Stimulated activated naive CD8-positive, alpha-beta T cell treated with anti-CD3 and anti-CD28 coated beads, Interleukin-15, amount 100 ng/mL, for 72 hours (primary cell): ENCODE measurements at places on chromosomes 2 and 18.

DNA sequence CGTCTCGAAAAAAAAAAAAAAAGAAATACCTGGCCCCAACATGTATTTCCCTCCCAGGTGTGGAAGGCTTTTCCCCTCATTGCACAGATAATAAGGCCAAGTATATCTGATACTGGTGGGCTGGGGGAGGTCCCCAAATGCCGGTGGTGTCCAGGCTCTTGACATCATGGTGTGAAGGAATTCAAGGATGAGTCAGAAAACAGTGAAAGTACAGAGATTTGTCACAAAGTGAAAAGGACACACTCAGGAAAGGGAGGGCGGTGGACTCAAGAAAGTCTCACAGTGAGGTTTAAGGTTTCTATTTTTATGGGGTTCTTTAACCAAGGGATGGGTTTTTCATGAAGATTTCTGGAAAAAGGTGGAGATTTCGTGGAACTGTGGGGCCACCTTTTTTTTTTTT, 37.8 kb upstream of the FZD5 start:
- DNase-seq: peak; percentile 47

DNA sequence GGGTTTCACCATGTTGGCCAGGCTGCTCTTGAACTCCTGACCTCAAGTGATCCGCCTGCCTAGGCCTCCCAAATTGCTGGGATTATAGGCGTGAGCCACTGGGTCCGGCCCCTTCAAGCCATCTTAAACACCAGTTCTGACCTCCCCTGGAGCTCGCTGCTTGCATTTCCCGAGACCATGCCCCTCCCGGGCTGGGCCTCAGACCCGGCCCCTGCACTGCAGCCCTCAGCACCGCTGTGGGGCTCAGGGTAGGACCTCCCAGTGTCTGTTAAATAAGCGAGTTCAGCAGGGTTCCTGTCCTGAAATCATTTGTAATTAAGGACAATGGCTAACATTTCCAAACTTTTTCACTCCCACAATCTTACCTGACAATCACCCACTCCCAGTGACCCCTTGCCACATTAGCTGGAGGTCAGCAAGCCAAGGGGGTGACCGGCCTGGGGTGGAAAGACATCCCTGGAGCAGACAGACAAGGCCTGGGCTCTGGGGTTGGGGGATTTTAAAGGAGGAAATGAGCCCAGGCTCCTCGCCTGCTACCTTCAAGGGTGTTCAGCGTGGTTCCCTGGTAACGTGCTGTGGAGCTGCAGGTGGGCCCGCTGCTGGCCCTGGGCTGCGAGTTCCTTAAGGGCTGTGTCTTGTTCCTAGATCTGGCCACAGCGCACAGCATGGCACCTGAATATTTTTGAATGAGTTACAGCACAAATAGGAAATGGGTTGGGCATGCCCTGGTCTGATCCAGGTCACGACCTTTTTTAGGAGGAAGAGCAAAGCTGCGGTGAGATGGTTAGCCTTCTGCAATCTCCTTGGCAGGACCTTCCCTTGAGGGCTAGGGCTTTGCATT, 15.1 kb downstream of the CYS1 start:
- no peak for DNase-seq

DNA sequence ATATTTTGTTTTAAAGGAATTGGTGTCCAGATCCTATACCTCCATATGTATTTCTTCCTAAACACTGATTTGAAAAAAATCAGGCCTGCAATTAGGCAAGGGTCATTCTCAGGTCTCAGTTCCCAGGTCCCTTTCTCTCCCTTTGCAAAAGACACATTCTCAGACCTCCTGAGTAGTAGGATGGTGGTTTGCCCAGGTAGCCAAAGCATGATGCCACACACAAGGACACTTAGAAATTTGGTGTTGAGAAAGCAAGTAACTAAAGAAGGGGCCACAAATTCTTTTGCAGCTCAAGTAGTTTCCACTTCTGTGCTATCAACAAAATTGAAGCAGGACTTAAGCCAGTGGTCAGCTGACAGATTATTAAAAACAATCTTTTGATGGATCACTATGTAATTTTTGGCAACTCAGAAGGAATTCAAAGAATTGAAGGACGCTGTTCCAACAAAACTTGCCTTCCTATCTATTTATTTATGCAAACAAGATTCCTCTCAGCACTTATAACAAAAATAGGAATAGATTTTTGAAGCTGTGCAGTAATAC, 6.6 kb upstream of the MYO5B start:
- no peak for DNase-seq

DNA sequence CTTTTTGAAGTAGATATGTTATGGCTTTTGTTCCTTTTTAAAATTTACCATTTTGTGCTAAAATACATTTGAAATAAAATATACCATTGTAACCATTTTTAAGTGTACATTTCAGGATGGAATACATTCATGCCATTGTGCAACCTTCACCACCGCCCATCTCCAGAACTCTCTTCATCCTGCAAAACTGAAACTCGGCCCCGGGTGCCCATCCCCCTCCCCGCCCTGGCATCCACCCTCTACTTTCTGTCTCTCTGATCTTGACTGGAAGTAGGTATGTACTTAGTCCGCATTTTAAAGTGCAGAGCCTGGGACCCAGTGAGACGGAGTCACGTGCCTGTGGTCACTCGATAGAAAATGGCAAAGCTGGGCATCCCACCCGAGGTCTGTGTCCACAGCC, 45.6 kb downstream of the DIPK1C start:
- DNase-seq: no peak

DNA sequence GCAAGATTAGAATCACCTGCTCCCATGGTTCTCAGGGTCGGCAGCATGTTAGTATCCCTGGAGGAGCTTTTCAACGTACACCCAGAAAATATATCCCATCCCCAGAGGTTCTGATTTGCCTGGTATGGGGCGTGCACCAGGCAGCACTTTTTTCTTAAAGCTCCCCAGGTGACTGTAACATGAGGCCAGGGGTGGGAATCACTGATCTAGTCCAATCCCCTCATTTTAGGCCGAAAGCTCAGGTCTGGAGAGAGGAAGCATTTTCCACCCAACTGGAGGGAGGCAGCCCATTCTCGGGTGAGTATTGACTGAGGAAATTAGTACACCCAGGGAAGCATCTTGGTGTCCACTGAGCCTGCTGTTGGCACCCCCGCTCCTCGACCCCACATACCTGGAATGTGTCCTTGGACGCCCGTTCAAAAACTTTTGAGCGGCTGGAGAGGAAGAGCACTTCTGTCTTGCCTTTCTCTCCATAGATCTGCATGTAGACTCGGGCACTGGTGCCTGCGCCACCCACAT, 94.3 kb downstream of the LOXHD1 start:
- DNase-seq: no peak

- DNase-seq: no peak
These were observed 86.5 kb upstream of the SEC11C start for GRCh38 chr18:59052965-59053820.

- no peak for DNase-seq
These were observed 271.3 kb downstream of the MREG start for GRCh38 chr2:215742021-215742420.

GRCh38 chr2:232273903-232274643, 104.5 kb upstream of the ALPP start:
- no peak for DNase-seq

- no peak for DNase-seq
These were observed 18.7 kb upstream of the NCKAP5 start for GRCh38 chr2:133586978-133587377.
